CD4-positive, CD25-positive, alpha-beta regulatory T cell (primary cell): ENCODE measurements at places on chromosomes 6 and 20. TPM values are rescaled to one million over a fixed set of nuclear protein-coding genes. Genes with fewer than 3 reads are reported as not detected.

- H3K27ac ChIP-seq = no peak within 1 kb of the TSS
- H3K4me3 ChIP-seq = no peak within 1 kb of the TSS
- DNase-seq = peak; percentile 48
- H3K27me3 ChIP-seq = peaks cover 34% of the 10 kb centered on the region
- H3K36me3 ChIP-seq = no peaks in the 10 kb centered on the region
These were observed at the start of gene RBM24 for GRCh38 chr6:17281100-17281496. TSS of gene RBM24 (plus strand) at chr6:17281361. CDS start at chr6:17281582, 221 bp downstream.

DNA sequence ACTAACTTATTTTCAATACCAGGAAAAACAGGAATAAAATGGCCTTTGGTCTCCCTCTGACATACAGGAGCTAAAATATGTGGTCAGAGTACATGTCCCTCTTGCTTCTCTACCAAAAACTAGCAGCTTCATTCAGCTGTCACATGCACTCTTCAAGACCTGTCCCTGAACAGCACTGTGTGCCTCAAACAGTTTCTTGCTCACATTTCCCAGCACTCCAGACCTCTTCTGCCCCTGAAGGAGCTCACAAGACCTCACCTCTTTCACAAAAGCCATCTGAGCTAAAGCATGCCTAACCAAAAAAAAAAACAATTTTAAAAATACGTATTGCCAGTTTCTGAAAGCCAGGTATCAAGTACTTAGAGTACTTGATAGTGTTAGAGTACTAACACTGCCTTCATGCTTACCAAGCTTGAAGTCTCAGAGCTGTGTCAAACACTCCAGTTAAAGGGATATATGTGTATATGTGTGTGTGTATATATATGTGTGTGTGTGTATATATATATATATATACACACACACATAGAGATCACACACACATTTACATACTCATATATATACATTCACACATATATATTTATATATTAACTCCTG, 148.3 kb upstream of the POU3F2 start:
- no peak overlapping the region for H3K4me3 ChIP-seq
- no peak for DNase-seq
- H3K27ac ChIP-seq = no peak overlapping the region
- no peaks in the 10 kb centered on the region for H3K27me3 ChIP-seq
- no peaks in the 10 kb centered on the region for H3K36me3 ChIP-seq
- no peaks in the 10 kb centered on the region for H3K4me1 ChIP-seq

DNA sequence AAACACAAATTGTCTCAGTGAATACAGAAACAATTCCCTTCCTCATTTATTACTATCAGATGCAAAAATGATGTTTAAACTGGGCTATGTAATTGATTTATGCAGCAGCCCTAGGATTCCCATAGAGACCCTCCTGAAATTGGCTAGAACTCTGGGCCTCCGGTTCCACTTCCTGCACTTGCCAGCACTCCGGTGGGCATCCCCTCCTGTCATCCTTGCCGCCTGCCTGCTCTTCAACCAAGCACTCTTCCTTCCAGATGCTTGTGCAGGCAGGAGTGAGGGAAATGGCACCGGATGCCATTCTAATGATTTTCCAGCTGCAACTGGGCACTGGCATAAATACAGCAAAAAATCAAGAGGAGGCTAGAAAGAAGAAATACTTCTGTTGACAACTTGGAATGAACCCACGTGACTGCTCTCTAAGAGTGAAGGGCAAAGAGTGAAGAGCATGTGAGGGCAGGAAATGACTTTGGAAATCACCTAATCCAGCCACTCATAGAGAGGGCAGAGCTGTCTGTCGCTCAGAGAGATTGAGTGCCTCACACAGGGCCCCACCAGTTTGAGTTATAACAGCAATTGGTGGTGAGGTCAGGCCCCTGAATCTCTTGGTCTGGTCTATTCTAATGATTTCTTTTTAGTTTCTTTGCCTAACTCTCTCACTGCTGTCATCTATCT, 3.7 kb upstream of the NEDD9 start:
- H3K27ac ChIP-seq = peak overlapping the region; percentile 78
- DNase-seq = peak; percentile 55
- H3K36me3 ChIP-seq = no peaks in the 10 kb centered on the region
- peak overlapping the region; percentile 9 for H3K4me3 ChIP-seq
- peaks cover 33% of the 10 kb centered on the region for H3K4me1 ChIP-seq

DNA sequence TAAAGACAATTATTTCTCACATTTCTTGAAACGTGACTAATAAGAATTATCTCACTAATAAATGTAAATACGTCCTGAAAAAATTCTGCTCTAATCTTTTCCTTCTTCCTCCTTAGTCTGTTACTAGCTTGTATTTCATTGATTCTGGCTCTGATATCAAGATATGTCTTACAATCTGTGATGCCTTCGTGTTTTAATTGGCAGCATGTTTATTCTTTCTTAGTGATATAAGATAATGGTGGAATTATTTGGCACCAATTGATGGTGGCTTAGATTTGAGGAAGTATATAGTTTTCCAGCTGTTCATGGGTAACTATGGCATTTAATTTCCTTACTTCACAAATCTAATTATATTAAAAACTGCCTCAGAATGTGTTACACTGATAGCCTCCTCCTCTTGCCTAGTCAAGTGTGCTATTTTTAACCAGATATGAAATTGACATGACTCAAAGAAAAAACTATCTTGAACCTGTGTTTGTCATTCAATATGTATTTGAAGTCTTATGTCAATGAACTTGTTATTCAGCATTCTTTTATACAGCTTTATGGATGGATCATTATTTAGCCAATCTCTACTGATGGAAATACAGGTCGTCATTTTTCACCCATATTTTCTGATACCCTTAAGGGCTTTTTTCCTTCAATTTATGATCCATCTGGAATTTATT, 5.3 kb downstream of the CCNC start:
- DNase-seq = no peak
- no peaks in the 10 kb centered on the region for H3K27me3 ChIP-seq
- H3K4me3 ChIP-seq = no peak overlapping the region

- no peaks in the 10 kb centered on the region for H3K36me3 ChIP-seq
- no peak overlapping the region for H3K27ac ChIP-seq
- DNase-seq = no peak
- H3K4me3 ChIP-seq = no peak overlapping the region
These were observed 107.0 kb upstream of the OGFRL1 start for GRCh38 chr6:71181565-71181964.

The PTCHD4 gene
- not detected for total RNA-seq

- H3K27me3 ChIP-seq = no peaks in the 10 kb centered on the region
- H3K4me3 ChIP-seq = no peak overlapping the region
- no peak overlapping the region for H3K27ac ChIP-seq
These were observed 69.2 kb upstream of the PTGIS start for GRCh38 chr20:49637046-49637637.

The DEK gene
- total RNA-seq = 75.3 TPM

The RNF144B gene
- total RNA-seq = 1.6 TPM

- no peak overlapping the region for H3K27ac ChIP-seq
- H3K27me3 ChIP-seq = no peaks in the 10 kb centered on the region
- no peak for DNase-seq
- no peak overlapping the region for H3K4me3 ChIP-seq
These were observed 276.4 kb upstream of the JAG1 start for GRCh38 chr20:10949930-10950783.

- no peaks in the 10 kb centered on the region for H3K27me3 ChIP-seq
- no peaks in the 10 kb centered on the region for H3K36me3 ChIP-seq
- no peak overlapping the region for H3K27ac ChIP-seq
- H3K4me1 ChIP-seq = no peaks in the 10 kb centered on the region
These were observed 21.5 kb upstream of the ARHGAP18 start for GRCh38 chr6:129731428-129731827.

The CST3 gene
- total RNA-seq = 2.5 TPM

The TSHZ2 gene
- total RNA-seq = 41.7 TPM

DNA sequence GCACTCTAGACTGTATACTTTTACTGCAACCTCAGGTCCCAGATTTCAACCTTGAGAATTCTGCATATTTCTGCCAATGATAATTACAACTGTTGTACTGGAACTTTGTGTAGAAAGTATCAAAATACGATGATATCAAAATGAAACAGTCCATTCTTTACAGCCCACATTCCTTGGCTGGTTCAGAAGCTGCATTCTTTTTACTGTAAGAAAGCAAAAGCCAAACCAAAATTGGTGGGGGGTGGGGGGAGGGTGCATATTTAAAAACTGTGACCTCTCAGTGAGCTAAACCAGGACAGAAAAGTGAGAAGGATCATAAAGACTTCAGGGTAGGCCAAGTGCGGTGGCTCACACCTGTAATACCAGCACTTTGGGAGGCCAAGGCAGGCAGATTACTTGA, 41.8 kb upstream of the UBR2 start:
- no peak overlapping the region for H3K4me3 ChIP-seq
- H3K27me3 ChIP-seq = no peaks in the 10 kb centered on the region
- no peak overlapping the region for H3K27ac ChIP-seq
- H3K36me3 ChIP-seq = no peaks in the 10 kb centered on the region
- no peaks in the 10 kb centered on the region for H3K4me1 ChIP-seq

DNA sequence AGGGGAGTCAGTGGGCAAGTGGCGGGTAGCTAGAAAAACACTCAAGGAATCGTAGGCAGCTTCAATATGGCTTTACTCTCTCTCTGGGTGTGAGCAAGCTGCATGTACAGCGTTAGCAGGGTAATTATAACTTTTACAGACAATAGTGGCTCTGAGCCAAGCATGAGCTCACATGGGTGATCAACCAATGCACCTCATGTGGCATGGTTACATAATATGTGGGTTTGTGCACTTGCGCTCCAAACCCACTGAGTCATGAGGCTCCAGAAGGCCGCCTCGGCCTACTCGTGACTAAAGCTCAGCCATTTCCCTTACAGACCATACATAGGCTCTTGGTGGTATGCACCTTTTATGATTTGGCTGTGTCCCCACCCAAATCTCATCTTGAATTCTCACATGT, 78.4 kb upstream of the FBXL4 start:
- H3K27ac ChIP-seq = no peak overlapping the region
- H3K36me3 ChIP-seq = no peaks in the 10 kb centered on the region
- no peaks in the 10 kb centered on the region for H3K27me3 ChIP-seq

- H3K4me1 ChIP-seq = no peaks in the 10 kb centered on the region
These were observed 398.0 kb downstream of the CDKAL1 start for GRCh38 chr6:20932284-20932683.

GRCh38 chr20:17568972-17569521, 828 bp upstream of the DSTN start:
- no peaks in the 10 kb centered on the region for H3K36me3 ChIP-seq
- peaks cover 20% of the 10 kb centered on the region for H3K4me1 ChIP-seq

DNA sequence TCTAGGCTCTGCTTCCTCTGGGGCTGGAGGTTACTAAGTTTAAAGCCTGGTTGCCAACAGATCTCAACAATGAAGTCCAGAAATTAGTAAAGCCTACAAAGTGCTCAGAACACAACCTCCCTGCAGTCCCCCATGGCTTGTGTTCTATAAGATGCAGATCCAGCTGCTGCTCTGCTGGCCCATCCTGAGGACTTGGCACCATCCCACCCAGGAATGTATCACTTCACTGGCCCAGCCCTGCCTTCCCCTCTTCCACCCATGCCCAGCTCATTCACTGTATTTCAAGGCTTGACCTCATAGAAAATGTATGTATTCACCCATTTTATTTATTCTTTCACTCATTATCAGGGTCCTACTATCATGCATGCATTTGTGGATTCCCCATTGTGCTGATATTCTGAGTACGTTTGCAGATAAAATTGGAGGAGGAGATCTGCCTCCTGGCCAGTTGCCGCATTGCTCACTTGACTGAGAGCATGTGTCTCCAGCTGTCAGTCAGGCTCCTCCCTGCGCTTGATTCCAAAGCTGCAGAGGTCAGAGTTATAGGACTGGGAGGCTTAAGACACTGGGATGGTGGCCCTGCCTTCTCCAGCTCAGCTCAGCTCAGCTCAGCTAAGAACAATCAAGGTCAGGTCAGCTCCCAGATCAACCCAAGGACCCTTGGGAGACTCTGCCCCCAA, 104.8 kb downstream of the MAFB start:
- H3K27me3 ChIP-seq = peaks cover 3% of the 10 kb centered on the region
- no peak overlapping the region for H3K27ac ChIP-seq
- DNase-seq = no peak
- no peaks in the 10 kb centered on the region for H3K36me3 ChIP-seq
- no peaks in the 10 kb centered on the region for H3K4me1 ChIP-seq
- no peak overlapping the region for H3K4me3 ChIP-seq

The MAP7 gene
- total RNA-seq = 0.72 TPM

- no peak overlapping the region for H3K4me3 ChIP-seq
- no peak for DNase-seq
- H3K4me1 ChIP-seq = no peaks in the 10 kb centered on the region
- no peaks in the 10 kb centered on the region for H3K27me3 ChIP-seq
- no peak overlapping the region for H3K27ac ChIP-seq
These were observed 884.4 kb downstream of the PHF3 start for GRCh38 chr6:64520050-64520449.
